ENCODE measurements at places on chromosomes 5 and 9.

GRCh38 chr5:97542469-97542868 lies 359.4 kb upstream of the RIOK2 start:
- DNase-seq = no peak

GRCh38 chr9:11194246-11194645 lies 581.4 kb upstream of the PTPRD start:
- DNase-seq = no peak

DNA sequence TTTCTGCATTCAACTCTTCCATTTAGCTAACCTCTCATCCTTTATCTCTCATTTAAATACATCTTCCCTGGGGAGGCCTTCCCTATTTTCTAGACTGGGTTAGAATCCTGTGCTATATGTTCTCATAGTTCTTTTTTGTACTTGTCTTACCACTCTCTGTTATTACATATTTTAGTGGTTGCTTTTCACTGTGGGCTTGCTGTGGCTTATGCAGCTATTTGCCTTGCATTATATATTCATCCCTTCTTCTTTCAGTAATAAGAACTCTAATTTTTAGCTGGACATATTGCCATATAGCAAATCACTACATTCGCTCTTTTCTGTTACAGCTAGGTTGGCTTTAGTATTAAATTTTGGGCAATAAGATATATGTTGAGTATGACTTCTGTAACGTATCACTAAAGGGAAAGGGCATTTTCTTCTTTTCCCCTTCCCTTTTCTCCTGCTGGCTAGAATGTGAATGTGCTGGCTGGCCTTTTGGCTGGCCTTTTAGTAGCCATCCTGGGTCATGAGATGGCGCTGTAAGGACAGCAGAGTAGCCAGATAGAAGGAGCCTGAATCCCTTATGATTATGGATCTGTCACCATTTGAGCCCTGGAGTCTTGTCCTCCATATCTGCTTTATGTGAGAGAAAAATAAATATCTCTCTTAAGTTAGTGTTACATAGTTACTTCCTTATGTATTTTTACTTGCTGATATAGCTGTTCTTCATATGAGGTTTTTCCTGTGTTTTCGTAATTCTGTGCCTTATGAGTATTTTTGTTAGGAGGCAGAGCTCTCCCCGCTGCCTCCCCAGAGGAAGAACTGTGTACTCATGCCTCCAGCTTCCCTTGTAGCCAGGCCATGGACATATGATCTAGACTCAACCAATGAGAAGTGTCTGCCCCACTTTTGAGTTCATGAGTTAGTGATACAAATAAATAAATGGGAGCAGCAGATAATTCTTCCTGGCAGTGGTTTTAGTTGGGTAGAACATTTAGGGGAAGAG lies 65.8 kb downstream of the NDUFAF2 start:
- DNase-seq = no peak

GRCh38 chr5:149228618-149229297 lies 42.9 kb upstream of the AFAP1L1 start:
- DNase-seq = no peak

- no peak for DNase-seq
Observed at GRCh38 chr5:76679231-76679630, 36.7 kb upstream of the F2R start.

GRCh38 chr5:96875791-96876291 lies 459 bp upstream of the ERAP2 start:
- DNase-seq = no peak

DNA sequence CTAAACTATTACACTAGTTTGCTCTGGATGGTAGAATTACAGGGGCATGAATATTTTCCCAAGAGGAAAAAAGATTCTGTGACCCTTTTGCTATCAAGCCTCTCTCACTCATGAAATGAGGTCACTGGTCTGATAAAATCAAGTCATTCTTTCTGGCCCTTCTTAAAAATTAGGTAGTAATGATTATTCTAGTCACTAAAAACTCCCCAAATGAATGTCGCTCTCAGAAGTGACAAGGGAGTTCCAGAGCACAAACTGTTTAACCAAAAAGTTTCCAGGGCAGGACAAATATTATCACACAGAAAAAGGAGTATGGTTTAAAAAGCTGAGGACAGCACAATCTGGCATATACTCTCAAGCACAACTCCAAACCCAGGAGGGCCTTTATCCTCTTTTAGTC lies 12.5 kb downstream of the ERMP1 start:
- no peak for DNase-seq

- DNase-seq = no peak
Observed at GRCh38 chr5:29005386-29005785, 1967.0 kb upstream of the CDH9 start.

GRCh38 chr5:42870882-42871418 lies 59.3 kb upstream of the SELENOP start:
- no peak for DNase-seq

GRCh38 chr5:83277953-83278352 lies 193.6 kb upstream of the VCAN start:
- DNase-seq = no peak

DNA sequence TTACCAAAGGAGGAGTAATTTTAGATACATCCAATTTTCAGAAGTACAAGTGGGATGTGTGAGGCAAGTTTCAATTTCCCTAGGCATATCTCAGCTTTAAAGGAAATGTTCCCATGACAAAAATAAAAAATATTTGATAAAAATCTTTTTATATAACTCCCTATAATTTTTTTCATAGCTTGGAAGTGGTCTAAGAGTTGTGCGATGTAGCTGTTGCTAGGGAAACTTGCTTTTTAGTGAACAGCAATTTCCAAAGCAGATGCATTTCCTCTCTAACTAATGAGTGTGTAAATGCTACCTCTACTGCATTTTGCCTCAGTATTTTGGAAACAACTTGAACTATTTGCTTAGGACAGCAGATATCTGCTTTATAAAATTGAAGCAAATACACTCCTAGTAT lies 39.6 kb downstream of the MACIR start:
- no peak for DNase-seq

DNA sequence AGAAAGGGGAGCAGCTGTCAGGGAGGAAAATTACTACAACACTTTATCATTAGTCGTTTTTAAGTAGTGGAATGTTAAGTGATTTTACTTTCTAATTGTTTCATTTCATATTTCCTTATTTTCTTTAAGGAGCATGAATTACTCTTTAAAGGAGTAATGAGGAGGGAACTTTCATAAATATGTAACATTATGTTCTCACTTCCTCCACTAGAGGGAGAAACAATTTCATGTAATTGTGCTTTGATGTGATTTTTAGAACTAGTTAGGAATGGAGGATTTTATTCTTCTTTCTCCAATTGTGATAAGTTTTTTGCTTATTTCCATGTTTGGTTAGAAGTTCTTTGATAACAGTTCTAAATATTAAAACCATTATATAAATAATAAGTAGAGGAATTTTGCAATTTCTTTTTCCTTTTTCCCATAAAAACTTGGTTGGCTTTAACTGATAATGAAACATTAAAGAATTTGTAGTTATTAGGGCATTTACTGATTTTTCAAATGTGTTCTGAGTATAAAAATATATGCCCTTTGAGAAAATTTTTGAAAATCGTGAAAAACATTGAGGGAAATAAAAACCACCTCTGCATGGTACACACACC lies 25.6 kb downstream of the CEP78 start:
- DNase-seq = no peak

GRCh38 chr5:40842351-40842750 lies 1.2 kb downstream of the CARD6 start:
- no peak for DNase-seq

DNA sequence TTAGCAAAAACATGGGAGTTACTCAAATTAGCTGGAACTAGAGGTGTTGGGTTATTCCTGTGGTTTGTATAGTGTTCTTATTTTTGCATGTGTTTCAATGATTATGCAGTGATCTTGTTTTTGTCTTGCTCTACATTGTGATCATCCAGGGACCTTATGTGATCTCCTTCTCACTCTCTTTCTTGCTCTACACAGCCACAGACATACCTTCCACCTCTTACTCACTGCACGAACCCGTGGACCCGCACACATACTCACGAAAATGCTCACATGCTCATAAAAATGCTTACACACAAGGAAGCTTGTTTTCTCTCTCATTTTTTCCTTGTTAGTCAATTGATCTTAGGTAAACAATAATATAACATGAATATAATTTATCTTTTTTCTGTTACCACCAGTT lies 187.1 kb downstream of the KDM4C start:
- DNase-seq = no peak

GRCh38 chr5:154278908-154279307 lies 88.4 kb downstream of the GALNT10 start:
- DNase-seq = no peak

DNA sequence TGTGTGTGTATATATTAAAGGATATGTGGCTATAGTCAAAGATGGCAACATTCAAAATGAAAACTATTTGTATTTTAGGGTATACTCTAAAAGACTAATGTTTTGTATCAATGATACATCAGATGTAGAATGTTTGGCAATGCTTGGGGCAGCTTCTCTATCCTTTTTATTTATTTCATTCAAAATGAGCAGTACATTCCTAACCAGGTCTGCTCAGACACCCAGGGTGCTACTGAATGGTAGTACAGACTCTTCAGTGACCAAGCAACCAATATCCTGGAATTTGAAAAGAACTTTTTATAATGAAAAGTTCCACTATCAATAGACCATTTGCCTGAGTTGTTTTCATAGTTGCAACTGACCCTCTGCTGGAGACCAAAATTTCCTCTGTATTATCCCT lies 23.9 kb downstream of the MEGF9 start:
- no peak for DNase-seq

DNA sequence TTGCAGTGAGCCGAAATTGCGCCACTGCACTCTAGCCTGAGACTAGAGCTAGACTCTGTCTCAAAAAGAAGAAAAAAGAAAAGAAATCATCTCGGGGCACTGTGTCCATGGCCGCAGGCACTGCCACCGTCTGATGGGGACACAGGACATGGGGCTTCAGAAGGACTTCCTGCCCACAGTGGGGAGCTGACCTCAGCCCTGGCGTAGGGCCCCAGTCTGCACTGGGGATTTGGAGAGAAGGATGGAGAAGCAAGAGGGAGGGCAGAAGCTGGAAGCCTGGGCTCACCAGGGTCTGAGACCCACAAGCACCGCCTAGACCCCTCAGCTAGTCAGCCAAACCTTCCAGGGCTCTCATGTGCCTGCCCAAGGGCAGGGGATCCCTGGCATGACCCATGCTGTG lies 4.1 kb upstream of the SARDH start:
- no peak for DNase-seq

GRCh38 chr9:6441269-6441668 lies 28.3 kb downstream of the UHRF2 start:
- no peak for DNase-seq

DNA sequence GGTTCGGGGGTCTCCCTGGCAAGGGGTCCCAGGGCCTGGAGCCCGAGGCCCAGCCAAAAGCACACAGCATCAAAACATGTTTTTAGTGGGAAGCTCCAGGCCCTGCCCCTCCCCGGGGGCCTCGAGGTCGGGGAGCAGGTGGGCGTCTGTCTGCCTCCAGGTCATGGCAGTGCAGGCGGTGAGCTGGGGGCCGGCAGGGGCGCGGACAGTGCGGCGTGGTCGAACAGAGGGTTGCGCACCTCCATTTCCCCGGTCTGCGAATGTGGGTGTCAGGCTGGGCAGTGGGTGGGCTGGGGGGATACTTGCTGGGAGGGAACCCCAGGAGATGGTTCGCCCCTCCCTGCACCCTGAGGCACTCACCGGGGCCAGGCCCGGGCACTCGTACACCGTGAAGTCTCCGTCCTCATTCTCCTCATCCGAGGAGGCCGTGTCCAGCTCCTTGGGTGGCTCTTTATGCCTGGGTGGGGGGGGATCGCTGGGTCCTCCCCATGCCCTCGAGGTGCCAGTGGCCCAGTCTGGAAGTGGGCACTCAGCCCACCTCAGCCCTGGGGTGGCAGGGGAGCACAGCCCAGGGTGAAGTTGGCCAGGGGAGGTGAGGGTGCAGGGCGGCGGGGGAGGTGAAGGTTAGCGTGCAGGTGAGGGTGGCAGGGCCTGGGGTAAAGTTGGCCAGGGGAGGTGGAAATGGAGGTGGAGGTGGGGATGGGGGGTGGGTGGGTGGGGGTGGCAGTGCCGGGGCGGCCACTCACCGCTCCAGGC lies 6.2 kb downstream of the NPDC1 start:
- DNase-seq = no peak

GRCh38 chr5:141637767-141638419 lies 1.1 kb downstream of the RELL2 start:
- DNase-seq = no peak

- no peak for DNase-seq
Observed at GRCh38 chr5:15238006-15238405, 262.0 kb upstream of the FBXL7 start.

DNA sequence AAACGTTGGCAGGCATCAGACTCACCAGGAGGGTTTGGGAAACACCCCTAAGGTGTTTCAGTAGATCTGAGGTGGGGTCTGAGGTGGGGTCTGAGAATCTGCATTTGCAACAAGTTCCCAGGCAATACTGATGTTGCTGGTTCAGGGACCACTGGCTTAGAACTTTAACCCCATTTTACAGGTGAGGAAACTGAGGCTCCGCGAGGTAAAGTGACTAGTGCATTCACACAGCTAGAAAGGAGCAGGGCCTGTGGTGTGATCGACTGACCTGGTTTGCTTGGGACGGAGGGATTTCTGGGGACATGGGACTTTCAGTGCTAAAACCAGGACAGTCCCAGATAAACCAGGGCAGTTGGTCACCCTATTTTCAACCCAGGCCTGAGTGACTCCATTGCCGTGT lies 81.4 kb upstream of the ZNF618 start:
- no peak for DNase-seq
